Stimulated activated CD4-positive, alpha-beta T cell treated with anti-CD3 and anti-CD28 coated beads, Interleukin-4, amount 100 ng/mL, for 1 hour (primary cell): ENCODE measurements at places on chromosomes 4 and X.

DNA sequence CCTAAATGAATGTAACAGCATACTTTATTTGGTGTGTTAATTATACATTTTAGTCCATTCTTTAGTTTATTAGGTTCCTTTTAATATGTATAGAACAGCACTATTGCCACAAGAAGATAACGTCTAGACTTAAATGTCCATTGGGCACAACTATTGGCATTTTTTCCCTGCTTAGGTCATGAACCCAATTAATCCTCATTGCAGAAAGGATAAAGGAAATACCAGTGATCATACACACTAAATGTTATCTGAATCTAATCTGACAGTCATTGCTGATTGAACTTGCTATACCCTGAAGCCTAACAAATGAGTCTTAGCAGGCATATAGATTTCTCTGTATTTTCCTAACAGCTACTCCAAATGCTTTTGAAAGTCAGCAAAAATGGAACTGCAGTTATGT lies 2250.0 kb upstream of the AGA start:
- DNase-seq, result no peak

GRCh38 chr4:106318511-106318910 lies 2.2 kb downstream of the AIMP1 start:
- DNase-seq, result no peak

- no peak for DNase-seq
Observed at GRCh38 chrX:11970578-11971359, 167.5 kb upstream of the FRMPD4 start.

DNA sequence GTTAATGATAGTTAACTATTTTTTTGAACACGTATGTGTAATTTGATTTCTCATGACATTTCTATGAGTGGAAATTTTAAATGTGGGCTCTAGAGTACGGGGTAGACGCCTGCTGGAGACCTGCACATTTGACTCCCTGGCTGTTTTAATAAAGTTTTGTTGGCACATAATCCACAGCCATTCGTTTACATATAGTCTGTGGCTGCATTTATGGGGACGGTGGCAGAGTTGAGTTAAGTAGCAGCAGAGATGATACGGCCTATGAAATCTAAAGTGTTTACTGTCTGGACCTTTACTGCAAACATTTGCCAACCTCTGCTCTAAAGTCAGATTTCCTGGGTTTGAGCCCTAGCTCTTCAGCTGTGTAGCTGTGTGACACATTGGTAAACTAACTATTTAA lies 118.8 kb downstream of the CHRNA9 start:
- no peak for DNase-seq

GRCh38 chr4:186499467-186499866 lies 55.9 kb downstream of the MTNR1A start:
- DNase-seq, result no peak
